ENCODE measurements at places on chromosomes 5 and 9.

DNA sequence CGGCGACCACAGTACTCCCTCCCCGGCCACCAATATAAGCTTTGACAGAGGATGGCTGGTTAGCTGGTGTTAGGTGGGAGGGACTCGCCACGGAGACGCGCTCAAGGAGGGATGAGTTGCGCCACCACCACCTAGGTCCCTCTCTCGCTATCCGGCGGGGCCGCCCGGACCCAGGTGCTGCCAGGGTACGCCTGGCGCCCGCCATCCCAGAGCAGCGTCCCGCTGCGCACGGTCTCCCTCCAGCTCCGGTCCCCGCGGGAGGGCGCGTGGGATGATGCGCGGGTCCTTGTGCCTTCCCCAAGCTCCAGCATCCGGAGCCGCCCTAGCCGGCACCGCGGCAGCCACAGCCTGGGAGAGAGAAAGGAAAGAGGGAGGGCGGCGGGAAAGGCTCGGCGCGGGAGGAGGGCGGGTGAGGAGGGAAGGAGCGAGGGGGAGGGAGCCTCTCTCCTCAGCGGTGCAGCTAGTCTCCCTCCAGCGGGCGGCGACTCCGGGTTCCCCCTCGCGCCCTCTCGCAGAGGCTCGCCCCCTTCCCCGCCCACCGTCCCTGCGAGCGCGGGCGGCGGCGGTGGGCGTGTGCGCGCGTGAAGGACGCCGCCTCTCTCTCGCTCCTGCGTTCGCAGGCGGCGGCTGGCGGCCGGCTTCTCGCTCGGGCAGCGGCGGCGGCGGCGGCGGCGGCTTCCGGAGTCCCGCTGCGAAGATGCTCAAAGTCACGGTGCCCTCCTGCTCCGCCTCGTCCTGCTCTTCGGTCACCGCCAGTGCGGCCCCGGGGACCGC lies at the start of gene CAMK4:
Gene CAMK4, plus strand, starts transcription at position 598 of the 774 bp plus-strand sequence. Its CDS starts 100 bp downstream, at position 698.
- DNase-seq = peak; percentile 71

DNA sequence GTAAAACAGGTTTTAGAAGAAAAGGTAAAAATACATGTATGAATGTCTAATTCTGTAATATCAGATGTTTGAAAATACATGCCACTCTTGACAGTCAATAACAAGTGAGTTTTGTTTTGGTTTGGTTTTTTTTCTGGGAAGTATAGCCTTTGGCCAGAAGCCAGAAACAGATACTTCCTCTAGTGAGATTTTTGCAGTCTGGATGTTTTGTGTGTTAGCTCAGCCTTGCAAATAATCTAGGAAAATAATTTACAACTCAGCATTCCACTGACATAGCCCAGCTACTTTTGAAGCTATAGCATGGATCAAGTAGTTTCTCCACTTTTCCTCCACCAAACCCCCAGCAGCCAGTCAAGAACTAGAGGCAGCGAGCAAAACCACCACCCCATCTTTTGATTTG lies 56.7 kb downstream of the SLC1A1 start:
- no peak for DNase-seq

DNA sequence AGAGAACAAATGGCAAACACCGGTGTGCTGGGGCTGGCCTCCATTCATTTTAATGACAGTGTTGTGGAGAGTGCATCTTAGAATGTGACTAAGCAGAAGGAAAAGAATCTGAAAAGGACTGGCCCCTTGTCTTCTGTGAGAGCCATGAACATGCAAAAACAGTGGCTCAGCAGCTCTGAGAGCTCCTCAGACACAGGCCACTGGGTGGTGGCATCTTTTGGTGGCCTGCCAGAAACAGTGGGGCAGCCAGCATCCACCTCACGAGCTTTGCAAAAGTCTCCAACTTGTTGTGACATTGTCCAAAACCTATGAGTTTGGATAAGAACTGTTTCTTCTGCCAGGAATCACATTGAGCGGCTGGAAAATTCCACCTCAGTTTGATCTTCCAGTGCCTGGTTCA lies 233.4 kb downstream of the NR3C1 start:
- no peak for DNase-seq

DNA sequence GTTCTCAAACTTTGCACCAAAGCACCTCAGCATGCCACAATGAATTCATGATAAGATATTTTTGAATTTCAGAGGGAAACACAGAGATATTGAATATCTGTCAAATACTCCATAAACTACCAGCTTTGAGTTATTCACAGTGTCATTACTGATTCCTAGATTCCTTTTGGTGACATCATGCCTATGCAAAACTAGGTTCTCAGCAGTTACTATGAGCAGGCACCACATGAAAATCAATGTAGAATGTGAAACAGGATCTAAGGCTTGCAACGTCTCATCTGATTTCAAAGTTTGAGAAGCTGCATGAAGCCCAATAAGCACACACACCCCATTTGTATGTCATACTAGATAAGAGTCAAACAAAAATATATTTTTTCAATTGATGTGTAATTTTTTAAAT lies 426.5 kb downstream of the NR2F1-AS1 start:
- no peak for DNase-seq

- no peak for DNase-seq
These were observed 23.2 kb upstream of the IER5L start for GRCh38 chr9:129201289-129201688.

GRCh38 chr5:168426007-168426863 lies 60.0 kb upstream of the RARS1 start:
- no peak for DNase-seq

DNA sequence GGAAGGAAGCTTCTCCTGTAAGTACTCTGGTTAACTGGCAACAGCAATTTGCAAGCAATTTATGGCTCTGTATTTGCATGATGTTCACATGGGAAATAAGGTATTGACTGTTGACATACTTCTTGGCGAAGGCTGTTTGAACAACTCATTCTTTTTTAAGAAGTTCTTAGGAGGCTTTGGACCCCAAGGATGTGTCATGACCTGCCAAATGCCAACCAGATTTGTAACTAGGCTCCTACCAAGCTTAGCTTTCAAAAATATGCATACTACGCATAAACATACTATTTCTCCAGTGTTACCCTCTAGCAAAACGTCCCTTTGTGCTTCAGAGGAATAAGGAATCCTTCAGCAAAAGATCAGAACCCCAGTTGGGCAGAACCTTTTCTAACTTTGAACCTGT lies 165.2 kb upstream of the MSX2 start:
- no peak for DNase-seq

DNA sequence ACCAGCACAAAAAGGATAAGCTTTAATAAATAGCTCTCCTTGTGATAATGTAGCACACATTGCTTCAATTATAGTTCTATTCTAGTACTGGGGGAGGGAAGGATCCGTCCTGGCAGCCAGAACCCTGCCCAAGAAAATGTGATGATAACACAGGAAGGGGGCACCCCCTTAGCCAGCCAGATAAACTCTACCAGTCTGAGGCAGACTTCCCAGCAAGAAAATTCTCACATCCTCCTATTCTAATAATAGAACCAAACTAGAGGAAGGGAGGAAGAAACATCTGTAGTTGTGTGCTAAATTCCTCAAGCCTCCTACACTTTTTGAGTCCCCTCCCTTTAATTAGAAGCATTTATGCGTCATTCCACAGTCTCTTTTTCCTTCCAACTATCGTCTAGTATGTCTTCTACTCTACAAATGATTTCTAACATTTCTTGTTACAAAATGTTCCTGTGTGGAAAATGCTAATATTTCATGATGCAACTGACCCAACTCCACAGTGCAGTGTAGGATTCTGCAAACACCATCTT lies 261.0 kb downstream of the SEMA5A start:
- DNase-seq = no peak

GRCh38 chr9:90915693-90916092 lies 114.1 kb downstream of the SYK start:
- DNase-seq = no peak

DNA sequence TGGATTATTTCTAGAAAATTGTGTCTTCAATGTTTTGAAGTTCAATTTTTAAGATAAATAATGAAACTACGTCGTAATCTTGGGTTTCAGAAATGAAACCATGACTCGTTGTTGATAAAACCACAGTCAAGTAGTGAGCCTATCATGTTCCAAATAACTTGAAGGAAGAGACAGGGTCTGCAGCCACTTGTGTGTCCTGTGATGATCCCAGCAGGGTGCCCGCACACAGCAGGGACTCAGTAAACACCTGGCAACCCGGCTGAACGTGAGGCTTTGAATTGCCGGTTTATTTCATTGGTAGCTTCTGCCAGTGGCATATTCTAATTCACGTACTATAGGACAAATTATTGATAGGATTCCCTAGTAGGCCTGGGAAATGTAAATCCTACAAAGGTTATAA lies 679.6 kb downstream of the IRX1 start:
- no peak for DNase-seq

GRCh38 chr5:5017827-5018577 lies 122.1 kb upstream of the ADAMTS16 start:
- DNase-seq = no peak

GRCh38 chr5:38465061-38465460 lies 91.4 kb downstream of the LIFR start:
- no peak for DNase-seq

DNA sequence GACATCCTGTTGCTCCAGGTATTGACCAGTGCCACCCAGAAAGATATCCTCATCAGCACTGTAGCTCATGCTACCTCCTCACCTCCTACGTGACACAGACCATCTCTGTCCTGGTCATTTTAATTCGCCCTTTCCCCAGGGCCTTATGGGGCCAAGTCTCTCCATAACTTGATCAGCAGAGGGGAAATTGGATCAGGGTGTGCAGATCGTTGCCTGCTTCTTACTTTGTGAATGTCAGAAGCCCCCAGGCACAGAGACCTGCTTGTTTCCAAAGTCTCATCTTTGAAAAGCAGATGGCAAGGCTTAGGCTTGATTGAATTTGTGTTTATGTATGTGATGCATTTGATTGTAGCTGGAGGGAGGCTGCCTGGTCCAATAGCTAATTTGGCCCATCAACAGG lies 8.8 kb upstream of the DBH start:
- no peak for DNase-seq

DNA sequence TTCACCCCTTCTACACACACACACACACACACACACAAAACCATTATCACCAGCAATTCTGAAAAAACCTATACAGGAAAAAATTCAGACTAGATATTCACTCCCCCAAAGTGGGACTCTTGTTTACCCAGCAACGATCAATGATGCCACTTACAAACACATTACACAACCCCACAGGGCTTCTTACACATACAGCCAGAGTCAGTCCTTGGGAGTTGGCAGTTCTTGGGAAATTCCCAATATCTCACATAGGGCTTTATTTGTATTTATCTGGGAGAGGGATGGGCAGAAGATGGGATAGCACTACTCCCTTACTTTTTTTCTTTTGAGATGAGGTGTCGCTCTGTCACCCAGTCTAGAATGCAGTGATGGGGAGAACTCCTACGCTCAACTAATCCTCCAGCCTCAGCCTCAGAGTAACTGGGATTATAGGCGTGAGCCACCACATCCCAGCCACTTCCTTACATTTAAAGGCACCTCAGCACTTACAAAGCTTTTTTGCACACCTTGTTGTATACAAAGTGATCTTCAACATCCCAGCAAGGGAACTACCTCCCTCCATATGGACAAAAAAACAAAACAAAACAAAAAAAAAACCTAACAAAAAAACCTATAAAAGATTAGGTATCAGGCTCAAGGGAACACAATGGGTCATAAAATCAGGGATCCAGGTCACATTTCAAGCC lies 168.4 kb downstream of the TSSK1B start:
- no peak for DNase-seq
